ENCODE measurements at places on chromosomes 6 and 20. TPM values are rescaled to one million over a fixed set of nuclear protein-coding genes. Genes with fewer than 3 reads are reported as not detected.

SUMO4 gene
- 0.70 TPM for total RNA-seq

EBF4 gene
- 0.75 TPM for total RNA-seq

BFSP1 gene
- 2.5 TPM for total RNA-seq

PRR18 gene
- not detected for total RNA-seq

TMEM200A gene
- total RNA-seq = 71.4 TPM

GRM1 gene
- total RNA-seq = under 0.01 TPM

TREML2 gene
- total RNA-seq = not detected
